ENCODE measurements at places on chromosomes 12 and 14.

- no peak for DNase-seq
Observed at GRCh38 chr14:32020882-32021281, 56.2 kb upstream of the ARHGAP5 start.

- DNase-seq: no peak
Observed at GRCh38 chr12:15851045-15851620, 31.1 kb upstream of the STRAP start.

DNA sequence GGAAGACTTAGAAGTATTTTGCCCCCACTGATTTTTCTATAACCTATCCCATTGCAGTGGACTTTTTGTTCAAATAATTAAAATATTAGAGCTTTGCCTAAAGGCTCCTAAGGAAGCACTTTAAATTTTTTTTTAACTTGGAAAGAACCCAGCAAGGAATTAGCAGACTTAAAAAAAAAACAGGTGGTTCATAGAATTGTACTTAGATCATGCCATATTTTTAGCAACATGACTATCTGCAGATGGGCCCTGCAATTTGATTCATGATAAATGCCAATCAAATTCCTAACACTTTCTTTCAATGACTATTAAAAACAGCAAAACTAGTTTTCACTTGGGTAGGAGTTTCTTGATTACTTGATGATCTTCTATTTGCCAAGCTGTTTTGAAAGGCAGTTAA lies 11.5 kb downstream of the ADAMTS20 start:
- no peak for DNase-seq

DNA sequence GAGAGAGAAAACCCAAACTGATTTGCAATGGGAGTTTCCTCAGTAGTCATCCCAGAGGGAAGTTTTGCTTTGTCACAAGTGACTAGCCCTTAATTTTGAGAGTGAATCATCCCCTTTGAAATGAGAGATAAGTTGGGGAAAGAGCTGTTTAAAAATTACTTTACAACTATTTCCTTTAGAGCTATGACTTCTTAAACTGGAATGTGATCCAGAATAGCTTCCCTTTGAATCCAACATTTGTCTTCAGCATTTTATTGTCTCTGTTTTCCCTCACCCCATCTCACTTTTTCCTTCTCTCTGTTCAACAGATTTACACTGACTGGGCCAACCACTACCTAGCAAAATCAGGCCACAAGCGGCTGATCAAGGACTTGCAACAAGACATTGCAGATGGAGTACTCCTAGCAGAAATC lies 109.3 kb downstream of the NAV3 start:
- no peak for DNase-seq

GRCh38 chr12:101480849-101481248 lies 5.7 kb downstream of the SPIC start:
- DNase-seq: no peak

DNA sequence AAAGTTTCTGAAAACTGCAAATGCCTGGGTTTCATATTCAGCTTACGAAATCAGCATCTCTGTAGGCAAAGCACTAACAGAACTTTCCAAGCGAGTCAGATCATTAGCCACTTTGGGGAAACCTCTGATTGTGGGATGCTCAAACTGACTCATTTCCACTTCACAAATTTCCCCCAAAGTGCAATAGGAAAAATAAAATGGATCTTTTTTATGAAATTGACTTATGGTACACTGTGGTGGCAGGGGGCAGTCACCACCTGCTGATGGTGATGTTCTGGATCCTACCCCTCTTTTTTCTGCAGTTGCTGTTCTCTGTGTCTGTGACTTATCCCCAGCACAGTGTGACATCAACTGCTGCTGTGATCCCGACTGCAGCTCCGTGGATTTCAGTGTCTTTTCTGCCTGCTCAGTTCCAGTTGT lies 5.6 kb downstream of the TCTN1 start:
- DNase-seq: no peak

DNA sequence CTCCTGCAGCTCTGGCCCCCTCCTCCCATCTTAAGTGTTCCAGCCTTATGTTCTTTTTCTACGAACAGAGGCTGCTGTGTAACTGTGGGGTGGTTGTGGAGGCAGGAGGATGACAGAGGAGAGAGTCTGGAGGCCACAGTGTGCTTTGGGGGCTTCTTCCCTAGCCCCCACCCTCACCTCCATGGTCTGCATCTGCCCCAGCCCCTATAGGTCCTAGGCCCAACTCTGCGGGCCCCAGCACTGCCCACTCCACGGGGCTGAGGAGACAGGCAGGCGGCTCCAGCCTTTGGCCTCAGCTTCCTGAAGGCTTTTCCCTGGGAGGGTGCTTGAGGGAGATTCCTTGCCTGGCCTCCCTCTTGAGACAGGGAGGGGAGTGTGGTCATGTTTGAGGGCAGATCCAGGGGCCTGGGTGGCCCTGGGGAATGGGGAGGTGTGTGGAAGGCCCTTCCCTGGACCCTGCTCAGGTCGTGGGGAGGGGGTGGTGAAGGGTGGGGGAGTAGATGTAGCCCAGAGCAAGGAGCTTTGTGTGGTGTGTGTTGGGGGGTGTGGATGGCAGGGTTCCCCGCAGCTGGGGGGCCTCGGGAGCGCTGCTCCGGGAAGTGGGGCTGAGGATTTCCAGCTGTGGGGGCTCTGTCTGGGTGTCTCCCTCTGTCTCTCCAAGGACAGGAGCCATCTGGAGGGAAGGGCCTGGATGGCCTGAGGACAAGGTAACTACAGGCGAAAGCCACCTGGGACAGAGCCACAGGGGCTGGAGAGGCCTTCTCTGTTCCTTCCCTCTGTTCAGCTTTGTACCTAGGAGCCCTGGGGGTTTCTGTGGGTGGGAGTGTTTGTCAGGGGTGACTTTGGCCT lies 1.1 kb downstream of the SMIM41 start:
- DNase-seq: no peak

- no peak for DNase-seq
Observed at GRCh38 chr14:39230416-39231035, 3.2 kb upstream of the MIA2 start.

GRCh38 chr12:28955931-28956330 lies 193.1 kb upstream of the FAR2 start:
- no peak for DNase-seq

- no peak for DNase-seq
Observed at GRCh38 chr12:49013428-49013827, 5.1 kb downstream of the PRKAG1 start.

GRCh38 chr12:94208622-94208966 lies 60.2 kb downstream of the PLXNC1 start:
- DNase-seq: no peak

DNA sequence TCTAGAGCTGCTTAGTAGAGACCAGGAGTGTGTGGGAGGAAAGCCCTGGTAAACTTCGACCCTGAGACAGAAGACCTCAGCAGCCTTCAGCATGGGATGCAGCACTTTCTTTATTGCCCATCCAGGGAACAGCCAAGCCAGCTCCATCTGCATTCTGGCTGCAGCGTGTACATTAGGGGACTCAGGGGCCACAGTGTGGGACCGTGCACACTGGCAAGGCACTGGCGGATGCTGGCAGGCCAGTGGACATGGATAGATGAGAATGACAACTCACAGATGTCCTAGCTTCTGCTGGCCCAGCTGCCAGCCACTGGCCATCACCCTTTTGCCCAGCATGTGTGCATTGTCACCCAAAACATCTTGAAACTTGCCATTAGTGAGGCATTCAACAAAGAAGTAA lies 12.5 kb downstream of the PLD4 start:
- DNase-seq: no peak

GRCh38 chr14:96403409-96403808 lies 11.5 kb downstream of the AK7 start:
- no peak for DNase-seq

DNA sequence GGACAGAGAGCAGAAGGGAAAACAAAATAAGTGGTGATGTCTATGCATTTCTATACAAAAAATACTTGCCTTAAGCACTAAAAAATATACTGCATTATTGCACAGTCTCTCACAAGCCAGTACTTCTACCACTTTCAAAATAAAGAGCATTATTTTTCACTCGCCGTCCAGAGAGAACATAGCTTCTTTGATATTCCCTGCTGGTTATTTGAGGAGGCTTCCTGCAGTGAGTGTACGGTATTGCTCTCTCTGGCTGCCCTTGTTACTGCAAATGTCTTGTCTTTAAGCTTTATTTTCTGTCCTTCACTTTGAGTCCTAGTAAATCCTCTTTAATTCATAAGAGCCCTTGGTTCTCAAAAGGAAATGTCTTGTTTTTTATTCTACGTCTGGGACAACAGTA lies 81.1 kb downstream of the EML1 start:
- no peak for DNase-seq

- DNase-seq: no peak
Observed at GRCh38 chr12:52542785-52543318, 10.1 kb downstream of the KRT71 start.

DNA sequence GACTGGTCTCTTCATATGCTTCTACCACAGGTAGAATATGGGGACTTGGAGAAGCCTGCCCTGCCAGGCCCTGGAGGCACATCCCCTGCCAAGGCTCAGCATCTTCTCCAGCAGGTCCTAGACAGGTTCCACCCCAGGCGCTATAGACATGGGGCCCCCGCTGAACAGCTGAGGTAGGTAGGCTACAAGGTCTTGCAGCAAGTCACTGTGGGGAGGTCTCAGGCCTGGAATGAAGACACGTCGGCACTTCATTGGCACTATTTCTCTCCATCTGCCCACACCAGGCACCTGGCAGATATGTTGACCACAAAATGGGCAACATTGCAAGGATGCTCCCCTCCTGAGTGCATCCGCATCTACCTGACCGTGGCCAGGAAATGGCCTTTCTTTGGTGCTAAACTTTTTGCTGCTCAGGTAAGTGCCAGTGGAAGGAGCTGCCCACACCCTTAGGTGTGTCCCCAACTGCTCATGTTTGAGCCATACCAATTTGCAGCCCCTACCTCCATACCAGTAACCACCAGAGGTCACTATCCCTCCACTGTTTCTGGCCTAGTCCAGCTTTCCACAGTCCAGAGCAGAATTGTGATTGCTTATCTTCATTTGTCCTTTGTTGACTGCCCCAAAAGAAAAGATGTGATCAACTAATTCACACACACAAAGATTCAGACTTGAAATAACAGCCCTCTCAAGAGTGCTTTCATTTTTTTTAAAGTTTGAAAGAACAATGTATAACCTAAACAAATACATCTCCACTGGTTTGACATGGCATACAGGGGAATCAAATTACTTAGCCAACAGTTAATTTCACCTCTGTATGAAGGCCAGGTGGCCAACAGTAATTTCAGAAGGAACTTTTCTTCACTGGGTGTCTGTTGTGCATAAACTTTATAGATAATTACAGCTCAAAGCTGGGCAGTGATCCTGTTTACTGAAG lies 16.1 kb downstream of the PIGH start:
- no peak for DNase-seq

DNA sequence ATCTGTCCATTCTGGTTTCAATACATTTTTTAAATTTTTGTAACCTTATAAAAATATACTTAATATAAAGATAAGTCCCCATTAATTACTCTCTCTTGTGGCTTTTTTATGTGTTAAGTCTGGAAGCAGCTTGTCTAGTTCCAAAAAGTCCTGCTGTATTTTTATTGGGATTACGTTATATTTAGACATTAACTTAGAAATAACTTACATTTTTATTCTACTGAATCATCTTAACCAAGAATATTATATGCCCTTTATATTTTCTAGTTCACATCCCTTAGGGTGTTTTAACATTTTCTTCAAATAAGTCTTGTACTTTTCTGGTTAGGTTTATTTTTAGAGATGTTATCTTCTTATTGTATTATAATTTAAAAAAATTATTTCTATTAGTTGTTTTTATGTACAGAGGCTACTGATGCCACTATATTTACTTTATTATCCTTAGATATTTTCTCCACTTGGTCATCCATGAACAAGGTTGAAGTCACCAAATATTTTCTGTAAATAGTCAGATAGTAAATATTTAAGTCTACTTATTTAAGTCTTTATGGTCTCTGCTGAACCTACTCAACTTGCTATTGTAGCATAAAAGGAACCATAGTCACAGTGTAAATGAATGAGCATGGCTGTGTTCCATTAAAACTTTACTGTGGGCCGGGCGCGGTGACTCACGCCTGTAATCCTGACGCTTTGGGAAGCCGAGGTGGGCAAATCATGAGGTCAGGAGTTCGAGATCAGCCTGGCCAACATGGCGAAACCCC lies 132.4 kb upstream of the NEDD1 start:
- DNase-seq: no peak

DNA sequence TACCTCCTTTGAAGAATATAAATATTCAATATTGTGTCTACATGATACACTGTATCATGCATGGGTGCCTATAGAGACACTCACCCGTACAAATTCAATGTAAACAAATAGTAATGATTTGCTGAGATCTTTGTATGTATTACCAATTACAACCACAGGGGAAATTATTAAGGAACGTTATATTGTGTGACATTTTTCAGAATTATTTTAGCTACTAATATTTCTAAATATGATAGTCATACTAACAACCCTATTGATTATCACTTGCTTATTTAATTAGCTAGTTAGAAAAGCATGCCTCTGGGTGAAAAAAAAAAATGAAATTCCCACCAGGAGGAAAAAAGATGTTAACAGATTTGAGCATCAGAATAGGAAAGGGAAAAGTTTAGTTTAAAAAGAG lies 2.1 kb downstream of the SOX5 start:
- no peak for DNase-seq

GRCh38 chr14:63672417-63673180 lies 30.9 kb upstream of the WDR89 start:
- DNase-seq: no peak

- DNase-seq: no peak
Observed at GRCh38 chr12:74539765-74540526, 2.3 kb downstream of the ATXN7L3B start.

DNA sequence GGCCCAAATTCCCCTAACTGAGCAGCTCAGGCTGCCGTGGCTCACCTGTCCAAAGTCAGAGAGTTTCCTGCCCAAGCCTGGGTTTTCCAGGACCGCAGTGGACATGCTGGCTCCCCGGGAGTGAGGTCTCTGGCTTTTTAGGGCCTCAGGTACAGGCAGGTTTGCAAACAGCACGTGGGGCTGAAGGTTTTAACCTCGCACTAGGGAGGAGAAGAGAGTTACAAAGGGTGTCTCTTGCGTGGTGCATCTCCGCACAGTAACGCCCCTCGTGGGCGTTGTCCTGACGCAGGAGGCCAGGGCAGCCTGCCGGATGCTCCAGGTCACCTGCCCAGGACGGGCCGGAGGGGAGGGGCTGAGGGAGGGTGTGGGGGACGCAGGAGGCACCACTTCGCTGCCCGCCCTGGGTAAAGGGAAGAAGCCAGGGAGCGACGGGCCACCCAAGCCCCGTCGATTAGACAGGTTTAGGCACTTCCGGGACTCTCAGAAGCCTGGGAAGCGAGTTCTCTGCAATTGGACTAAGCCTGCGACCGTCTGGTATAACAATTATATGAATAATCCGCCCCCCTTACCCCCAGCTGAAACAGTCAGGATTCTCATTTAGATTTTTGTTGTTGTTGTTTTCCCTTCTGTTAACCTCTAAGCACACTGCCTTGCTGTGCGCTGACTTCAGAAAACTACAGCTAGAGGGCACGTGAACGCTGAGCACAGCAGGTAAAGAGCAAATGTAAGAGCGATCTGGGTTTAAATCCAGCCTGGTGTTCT lies at the start of gene PAH:
TSS of gene PAH (minus strand) at position 219 of the 762 bp plus-strand sequence. CDS start at position 105, 114 bp downstream.
- DNase-seq: no peak
